Kidney epithelial cell (primary cell): ENCODE measurements at places on chromosomes 2 and 18. TPM values are rescaled to one million over a fixed set of nuclear protein-coding genes. Genes with fewer than 3 reads are reported as not detected.

The FAM237A gene
- not detected in 2 replicates for total RNA-seq

The TXNL1 gene
- 73.7 and 76.1 TPM in 2 replicates for total RNA-seq

The PKDCC gene
- total RNA-seq = 6.6 and 8.5 TPM in 2 replicates

- no peak for DNase-seq
These were observed 48.0 kb downstream of the TRABD2A start for GRCh38 chr2:84832772-84833461.

The LYPD1 gene
- 53.2 and 59.1 TPM in 2 replicates for total RNA-seq

- DNase-seq = no peak
These were observed 2.9 kb upstream of the TLX2 start for GRCh38 chr2:74511104-74511989.

The POTEE gene
- total RNA-seq = not detected in 2 replicates

The EVX2 gene
- total RNA-seq = not detected in 2 replicates

GRCh38 chr2:84495539-84496146, 20.7 kb upstream of the DNAH6 start:
- peak; percentile 31 for DNase-seq

The NPHP1 gene
- 2.5 and 4.4 TPM in 2 replicates for total RNA-seq

GRCh38 chr2:168773719-168774521, 28.5 kb upstream of the NOSTRIN start:
- no peak for DNase-seq

- DNase-seq = no peak
These were observed 3.6 kb downstream of the LDLRAD4 start for GRCh38 chr18:13221869-13222855.

The RPS27A gene
- total RNA-seq = 3,043 and 3,295 TPM in 2 replicates

The STK39 gene
- total RNA-seq = 27.2 and 30.1 TPM in 2 replicates

The DSG1 gene
- 0.17 TPM in 1 of 2 replicates, not detected in the other for total RNA-seq

DNA sequence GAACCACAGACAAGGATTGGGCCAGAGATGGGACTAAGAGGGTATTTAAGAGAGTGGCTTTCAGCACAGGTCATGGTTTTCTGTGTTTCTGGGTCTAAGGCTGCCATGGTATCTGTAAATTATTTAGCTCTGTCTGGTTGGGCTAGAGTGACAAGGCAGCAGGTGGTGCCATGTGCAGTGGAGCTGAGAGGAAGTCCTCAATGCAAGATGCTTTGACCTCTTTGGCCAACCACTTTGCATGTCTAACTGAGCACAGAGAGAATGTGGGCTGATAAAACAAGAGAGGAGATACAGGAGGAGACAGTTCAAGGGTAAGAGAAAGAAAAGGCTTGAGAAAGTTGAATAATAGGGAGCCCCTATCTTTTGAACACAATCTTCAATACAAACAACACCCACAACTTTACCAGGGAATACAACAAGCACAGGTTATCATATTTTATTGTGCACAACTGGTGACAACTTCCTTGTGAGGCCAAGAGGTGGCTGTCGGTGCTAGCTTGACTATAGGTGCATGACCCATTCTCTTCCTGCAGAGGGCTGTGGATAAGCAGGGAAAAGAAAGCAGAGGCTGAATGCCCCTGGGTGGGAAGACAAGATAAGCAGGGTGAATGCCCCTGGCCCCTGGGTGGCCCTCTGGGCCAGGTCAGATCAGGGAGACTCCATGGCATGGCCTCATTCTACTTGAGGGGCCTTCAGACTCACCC, 12.3 kb downstream of the FLACC1 start:
- DNase-seq = no peak

GRCh38 chr18:12934454-12935071, 13.2 kb upstream of the SEH1L start:
- DNase-seq = peak; percentile 47

The IL36A gene
- total RNA-seq = not detected in 2 replicates

GRCh38 chr2:203809084-203809521, 58.5 kb upstream of the CTLA4 start:
- DNase-seq = no peak
